ENCODE measurements at places on chromosomes 16 and 17.
A peak's percentile ranks its signal among the peaks of the same experiment; 100 is the strongest.

- DNase-seq = no peak
These were observed 898.5 kb downstream of the KCNJ2 start for GRCh38 chr17:71067669-71068407.

- DNase-seq = no peak
These were observed 73.4 kb downstream of the HELZ start for GRCh38 chr17:67171560-67171959.

GRCh38 chr17:17675925-17676534 is 5.2 kb upstream of the RAI1 start:
- peak; percentile 99 for DNase-seq

DNA sequence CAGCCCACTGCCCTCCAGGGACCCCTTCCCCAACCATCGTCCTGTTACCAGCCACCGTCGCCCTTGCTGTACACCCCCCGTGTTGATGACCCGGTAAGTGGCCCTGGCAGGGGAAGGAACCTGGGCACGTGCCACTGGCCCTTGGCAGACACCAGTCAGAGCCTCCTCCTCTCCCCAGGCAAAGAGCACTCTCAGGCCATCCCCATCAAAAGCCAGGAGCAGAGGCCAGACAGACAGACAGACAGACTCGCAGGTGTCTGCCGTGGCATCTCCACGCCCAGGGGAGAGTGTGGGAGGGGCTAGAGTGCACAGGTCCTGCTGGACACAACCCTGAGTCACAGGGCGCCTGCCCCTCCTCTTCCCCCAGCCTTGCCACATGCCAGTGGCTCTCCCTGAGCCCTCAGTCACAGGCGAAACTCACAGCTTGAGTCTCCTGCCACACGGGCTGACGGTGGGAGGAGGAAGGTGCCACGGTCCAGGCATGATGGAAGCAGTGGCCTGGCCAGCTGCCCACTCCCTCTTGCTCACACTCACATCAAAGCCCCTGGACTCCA is 7.8 kb downstream of the CLCN7 start:
- peak; percentile 12 for DNase-seq

DNA sequence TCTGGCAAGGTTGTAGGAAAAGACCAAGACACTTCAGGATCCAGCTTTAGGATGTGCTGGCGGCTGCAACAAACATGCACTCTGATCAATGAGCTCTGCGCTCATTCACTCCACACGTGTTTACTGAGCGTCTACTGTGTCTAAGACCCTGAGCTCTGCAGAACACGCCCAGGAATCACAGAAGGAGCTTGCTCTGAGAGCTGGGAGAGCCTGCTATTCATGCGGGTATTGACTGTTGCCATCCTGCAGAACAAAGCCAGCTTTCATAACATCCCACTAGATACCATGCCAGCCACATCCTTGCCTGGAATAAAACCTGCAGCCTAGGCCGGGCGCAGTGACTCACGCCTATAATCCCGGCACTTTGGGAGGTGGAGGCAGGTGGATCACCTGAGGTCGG is 44.1 kb downstream of the NXN start:
- DNase-seq = peak; percentile 89

- DNase-seq = no peak
These were observed 4.3 kb downstream of the RHBDF1 start for GRCh38 chr16:67884-68789.

DNA sequence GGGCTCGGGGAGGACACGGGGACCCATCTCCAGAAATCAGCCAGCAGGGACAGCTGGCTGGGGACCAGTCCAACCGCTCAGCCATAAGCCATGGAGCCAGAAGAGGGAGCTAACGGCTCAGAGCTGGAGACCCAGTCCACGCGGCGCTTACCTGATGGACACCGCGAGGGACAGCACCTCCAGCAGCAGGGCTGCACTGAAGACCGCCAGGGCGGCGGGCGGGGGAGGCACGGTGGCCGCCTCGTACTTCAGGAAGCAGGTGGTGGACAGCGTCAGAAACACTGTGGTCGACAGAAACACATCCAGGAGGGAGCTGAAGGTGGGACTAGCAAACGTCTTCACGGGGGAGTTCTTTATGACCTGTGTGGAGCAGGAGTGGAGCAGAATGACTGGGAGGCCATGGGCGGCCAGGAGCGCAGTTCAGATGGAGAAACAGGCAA is 102.6 kb upstream of the CREBBP start:
- DNase-seq = peak; percentile 58

DNA sequence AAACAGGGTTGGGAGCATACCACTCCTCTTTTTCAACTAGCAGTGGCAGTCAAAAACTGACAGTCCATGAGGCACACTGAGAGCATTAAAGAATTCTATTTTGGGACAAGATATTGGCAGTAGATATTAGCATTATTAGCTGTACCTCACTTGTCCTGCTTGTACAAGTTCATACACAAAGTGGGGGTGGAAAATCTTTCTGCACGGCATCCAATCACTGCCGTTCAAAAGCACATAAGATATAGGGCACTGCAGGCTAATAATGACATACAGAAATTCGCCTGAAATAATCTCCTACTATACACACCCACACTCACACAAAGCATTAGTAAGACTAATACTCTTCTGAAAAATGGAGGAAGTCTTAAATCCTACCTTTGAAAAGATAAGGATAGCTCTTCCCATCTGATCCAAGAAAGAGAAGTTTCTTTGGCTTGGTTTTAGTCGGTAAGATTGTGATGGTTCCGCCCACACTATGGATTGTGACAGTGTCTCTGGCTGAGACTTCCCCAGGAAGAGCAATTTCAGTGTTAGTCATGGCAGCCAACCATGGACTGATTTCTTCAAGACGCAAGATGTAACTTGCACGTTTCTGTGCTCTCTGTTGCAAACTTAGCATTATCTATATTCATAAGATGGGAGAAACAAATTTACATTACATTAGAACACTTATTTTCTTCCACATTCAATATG is 40.6 kb upstream of the ARL6IP1 start:
- peak; percentile 23 for DNase-seq

- peak; percentile 92 for DNase-seq
These were observed 14.1 kb downstream of the KRT39 start for GRCh38 chr17:40952661-40953060.

- no peak for DNase-seq
These were observed 4.1 kb downstream of the DNAH2 start for GRCh38 chr17:7721612-7722011.

- DNase-seq = no peak
These were observed 4.4 kb downstream of the CDC27 start for GRCh38 chr17:47184681-47185080.

Data from mammary epithelial cell (primary cell).